ENCODE measurements at places on chromosomes 12 and 14.
A peak's percentile ranks its signal among the peaks of the same experiment; 100 is the strongest.

DNA sequence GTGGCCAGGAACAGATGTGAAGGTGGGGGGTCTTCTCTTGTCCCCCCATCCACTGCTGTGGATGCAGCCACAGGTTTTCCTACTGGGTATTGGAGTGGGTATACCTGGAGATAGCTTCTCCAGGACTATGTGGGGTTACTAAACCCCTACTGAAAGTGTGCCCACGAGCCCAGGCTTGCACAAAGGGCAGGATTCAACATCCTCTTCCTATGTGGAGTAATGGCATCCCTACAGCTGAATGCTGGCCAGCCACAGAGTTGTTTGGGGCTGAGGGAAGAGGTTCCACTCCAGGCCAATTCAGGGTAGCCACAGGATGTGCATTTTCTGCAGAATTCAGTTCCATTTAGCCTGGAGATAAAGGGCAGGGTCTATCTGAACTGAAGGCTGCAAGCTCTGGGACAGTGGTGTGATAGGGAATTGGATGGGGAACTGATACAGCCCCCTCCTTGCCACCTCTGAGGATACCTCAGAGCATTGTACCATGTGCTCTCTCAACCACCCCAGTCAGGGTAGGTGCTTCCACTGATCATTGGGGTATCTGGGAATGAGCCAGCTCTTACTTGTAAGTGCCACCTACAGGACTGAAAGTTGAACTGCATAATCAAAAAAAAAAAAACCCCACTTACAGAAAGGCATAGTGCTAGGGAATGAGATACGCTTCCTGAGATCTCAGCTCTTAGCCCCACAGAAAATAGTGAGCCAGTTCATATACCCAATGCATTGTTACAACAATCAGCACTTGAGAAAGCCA lies 187.1 kb downstream of the KITLG start:
- DNase-seq, result no peak

- no peak for DNase-seq
Measured at GRCh38 chr12:25935355-25936144, 22.9 kb upstream of the RASSF8 start.

DNA sequence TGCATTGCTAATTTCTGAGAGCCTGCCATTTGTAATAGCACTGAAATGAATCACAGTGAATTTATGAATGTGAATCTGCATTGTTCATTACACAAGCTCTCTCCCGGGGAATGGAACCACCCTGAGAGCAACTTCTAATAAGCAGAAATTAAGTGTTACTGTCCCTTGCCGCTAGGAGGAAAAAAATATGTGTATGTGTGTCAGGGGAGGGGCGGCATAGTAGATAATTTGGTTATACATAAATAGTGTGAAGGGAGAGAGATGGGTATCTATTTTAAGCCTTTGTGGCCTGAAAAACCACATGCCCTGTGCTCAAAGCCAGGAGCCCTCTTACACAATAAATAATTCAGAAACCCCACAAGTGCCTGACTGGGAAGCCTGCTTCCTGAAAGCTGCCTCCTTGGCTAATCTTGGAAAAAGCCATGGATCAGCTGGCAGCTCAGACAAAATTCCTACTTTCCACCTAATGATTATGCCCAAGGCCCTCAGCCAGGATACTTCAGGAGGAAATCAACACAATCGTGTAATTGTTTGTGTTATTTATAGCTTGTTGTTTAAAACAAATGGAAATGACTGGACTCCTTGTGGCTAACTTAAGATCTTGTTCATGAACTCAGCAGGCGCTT lies 366.2 kb upstream of the KITLG start:
- DNase-seq, result no peak

- DNase-seq, result peak; percentile 17
Measured at GRCh38 chr12:80937391-80938238, at the start of gene LIN7A. Gene LIN7A, minus strand, starts transcription at chr12:80937934. Its CDS starts 212 bp downstream, at chr12:80937722.

GRCh38 chr12:62693376-62694050 lies 226.9 kb downstream of the MON2 start:
- DNase-seq, result no peak

GRCh38 chr12:77795699-77796098 lies 35.0 kb upstream of the NAV3 start:
- DNase-seq, result no peak

DNA sequence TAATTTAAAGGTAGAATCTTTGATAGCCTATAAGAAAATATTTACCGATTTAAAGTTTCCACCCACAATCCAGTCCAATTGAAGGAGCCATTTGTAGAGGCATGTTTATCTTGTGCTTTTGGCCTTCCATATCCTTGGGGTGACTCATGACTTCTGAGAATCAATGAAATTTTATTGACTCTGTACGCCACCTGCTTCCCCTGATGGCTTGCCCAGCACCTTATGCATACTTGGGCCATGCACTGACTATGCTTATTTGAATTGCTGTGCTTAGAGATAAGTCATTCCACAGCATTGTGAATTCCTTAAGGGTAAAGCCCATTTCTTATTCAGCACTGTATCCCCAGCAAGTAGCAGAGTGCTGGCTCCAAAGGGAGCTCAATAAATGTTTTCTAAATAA lies 954.8 kb upstream of the SEL1L start:
- DNase-seq, result no peak

- no peak for DNase-seq
Measured at GRCh38 chr14:56241461-56241860, 123.2 kb downstream of the PELI2 start.

DNA sequence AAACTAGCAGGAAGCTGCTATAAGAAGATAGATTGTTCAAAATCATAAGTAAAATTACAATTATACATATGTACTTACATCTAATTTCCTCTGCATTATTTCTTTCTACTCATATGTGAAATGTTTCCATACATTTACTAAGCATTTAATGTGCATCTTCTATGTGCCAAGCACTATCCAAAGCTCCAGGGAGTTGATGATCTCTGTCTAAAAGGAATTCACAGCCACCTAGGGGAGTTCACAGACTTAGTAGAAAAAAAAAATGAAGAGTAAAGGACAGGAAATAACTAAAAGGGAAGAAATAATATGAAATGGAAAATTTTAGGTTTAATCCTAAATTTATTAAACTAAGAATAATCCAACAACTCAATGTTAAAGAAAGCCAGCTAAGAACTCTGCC lies 91.7 kb downstream of the EFCAB11 start:
- no peak for DNase-seq

- peak; percentile 59 for DNase-seq
Measured at GRCh38 chr14:94129758-94130414, 482 bp upstream of the IFI27L2 start.

GRCh38 chr12:94676031-94676641 lies 25.8 kb upstream of the TMCC3 start:
- DNase-seq, result peak; percentile 37

DNA sequence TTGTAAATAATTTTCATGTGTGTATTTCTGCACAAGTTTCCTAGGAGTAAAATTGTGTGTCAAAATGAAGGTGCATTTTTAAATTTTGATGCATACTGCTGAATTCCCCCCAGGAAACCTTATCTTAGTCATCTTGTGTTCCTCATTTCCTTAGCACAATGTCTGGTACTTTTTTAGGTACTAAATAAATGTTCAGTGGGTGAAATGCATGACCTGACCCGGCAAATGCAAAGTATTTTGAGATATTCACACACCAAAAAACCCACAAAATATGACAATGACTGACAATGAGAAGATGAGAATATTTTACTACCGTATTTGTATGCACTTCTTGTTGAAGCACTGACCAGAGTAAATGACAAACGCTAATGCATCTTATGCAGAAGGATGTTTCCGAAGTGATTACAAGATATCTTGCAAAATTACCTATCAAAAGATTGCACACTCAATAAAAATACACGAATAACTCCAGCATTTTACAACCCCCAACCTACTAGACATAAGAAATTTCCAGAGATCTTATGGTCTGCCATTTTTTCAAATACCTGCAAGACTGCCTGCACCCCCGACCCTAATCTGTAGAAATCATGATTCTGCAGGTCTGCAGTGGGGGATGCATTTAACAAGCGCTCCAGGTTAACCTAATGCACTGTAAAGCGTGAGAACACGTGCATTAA lies 895 bp upstream of the PRKAB1 start:
- no peak for DNase-seq

DNA sequence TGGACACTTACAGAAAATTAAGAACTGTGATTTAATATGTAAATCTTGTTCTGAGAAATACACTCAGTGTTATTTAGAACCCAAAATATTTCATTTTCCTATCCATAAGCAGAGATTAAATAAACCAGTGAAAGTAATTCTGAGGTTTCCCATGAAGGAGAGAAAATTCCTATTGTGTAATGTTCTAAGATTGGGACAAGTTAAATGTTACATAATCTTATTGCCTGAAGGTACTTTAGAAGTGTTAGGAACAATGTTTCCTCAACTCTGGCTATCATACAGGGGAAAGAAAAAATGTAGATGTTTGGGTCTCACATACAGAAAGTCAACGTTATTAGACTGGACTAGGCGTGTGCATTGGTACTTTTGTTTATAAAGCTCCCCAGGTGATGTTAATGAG lies 281.9 kb upstream of the SYT10 start:
- DNase-seq, result no peak

DNA sequence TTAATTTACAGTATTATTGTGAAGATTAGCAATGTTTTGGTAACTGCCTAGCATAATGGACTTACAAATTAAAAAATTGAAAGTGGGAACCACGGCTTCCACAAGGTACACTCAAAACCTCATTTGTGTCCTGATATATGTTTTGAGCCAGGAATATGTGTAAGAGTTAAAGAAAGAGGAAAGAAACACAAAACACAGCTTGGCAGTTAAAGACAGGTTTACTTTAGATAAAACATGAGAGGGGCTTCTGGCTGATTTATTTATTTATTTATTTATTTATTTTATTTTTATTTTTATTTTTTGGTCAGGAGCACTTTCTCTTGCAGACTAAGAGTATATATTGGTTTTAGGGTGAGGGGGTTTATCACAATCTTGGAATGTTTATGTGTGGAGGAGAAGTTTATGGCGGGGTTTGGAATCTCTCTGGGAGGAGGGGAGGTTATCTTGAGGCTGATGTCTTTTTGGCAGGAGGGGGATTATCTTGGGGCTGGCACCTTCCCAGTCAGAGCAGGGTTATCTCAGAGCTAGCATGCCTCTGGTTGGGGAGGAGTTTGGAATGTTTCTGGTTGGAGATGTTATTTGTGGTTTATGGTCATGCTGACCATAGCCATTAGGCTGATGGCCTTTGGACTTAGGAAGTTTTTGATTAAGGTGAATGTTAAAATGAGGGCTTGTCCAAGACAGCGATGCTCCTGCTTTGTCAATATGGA lies 436.7 kb downstream of the DAD1 start:
- no peak for DNase-seq

DNA sequence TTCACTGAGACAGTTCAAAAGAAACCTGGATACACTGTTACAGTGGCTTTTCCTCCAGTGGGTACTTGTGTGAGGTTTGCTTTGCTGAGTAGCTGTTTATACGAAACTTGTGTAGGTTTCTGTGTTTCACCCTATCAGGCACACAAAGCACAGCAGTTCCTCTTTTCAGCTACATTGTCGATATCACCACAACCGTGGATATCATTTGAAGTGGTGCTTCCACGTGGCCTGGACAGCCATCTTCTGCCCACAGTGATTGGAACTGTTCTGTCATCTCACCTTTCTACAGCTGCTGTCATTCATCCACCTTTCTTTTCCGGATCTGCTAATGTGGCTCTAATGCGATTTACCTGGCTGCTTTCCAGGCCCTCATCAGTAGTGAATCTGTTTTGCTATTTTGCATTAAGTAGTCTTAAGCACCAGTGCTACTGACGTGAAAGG lies 368.8 kb downstream of the SYT1 start:
- DNase-seq, result no peak

DNA sequence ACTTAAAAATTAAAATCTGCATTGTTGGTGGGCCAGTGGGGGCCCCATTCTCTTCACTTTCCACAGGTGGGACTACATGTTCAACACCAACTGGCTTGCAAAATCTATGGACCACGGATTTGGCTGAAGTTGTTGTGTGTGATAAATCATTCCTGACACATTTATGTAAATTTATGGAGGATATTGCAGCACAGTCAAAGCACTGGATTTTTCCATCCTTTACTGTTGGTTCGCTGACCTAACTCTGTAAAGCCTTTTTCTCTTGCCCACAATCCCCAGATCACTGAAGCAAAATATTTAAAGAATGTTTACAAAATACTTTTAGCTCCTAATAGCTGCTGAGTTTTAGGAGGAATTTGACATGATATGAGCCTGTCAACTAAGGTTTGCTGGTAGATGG lies 219.7 kb upstream of the PRICKLE1 start:
- DNase-seq, result no peak

DNA sequence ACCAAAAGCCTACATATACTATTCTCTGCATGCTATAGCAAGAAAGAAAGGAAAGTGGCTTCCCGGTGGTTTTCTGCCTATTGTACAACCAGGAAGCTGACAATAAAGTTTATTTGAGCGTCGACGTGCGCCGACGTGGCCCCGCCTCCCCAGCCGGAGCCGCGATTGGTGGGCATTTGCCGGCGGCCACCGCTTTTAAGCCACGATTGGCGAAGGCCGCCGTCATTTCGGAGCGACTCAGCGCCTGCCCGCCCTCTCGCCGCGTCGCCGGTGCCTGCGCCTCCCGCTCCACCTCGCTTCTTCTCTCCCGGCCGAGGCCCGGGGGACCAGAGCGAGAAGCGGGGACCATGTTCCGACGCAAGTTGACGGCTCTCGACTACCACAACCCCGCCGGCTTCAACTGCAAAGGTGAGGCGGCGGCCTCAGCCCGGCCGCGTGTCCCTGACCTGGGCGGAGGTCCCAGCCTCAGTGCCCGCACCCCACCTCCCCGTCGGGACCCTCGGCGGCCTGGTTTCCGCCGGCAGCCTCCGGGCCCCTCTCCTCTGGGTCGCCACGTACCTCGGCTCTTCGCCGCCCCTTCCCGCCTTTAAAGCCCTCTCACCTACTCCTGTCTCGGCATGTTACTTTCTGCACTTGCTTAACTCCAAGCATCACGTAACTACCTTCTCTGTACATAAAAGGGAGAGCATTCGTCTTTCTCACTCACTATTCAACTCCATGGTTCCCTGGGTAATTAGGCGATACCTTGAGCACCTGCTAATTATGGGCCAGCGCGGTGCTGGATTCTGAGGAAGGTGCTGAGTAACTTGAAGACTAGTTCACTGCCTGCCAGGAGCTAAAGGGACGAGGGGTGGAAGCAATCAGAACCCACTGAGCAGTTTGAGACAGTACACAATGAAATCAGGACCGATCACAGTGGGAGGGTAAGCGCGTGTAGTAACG lies at the start of gene RTRAF:
Gene RTRAF (plus strand): TSS at position 254 of the 942 bp plus-strand sequence. CDS start 94 bp downstream, at position 348.
- DNase-seq, result peak; percentile 95

- DNase-seq, result no peak
Measured at GRCh38 chr12:104602896-104603295, 146.1 kb downstream of the CHST11 start.

DNA sequence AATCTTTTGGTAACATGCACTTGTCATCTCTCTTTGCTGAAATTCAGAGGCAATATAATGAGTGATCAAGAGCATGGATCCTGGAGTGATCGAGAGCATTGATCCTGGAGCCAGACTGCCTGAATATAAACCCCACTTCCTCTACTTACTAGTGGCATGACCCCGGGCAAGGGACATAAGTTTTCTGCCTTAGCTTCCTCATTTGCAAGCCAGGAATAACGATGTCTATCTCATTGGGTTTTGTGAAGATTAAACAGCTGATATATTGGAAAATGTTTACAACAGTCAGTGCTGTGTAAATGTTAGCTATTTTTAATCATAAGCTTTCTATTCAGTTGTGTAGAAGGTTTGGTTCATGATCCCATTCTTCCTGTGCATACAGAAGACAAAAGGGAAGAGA lies 2.4 kb upstream of the CSRNP2 start:
- DNase-seq, result no peak

Data from colonic mucosa (tissue), 4 donors.